ENCODE measurements at places on chromosomes 1 and 21.

DNA sequence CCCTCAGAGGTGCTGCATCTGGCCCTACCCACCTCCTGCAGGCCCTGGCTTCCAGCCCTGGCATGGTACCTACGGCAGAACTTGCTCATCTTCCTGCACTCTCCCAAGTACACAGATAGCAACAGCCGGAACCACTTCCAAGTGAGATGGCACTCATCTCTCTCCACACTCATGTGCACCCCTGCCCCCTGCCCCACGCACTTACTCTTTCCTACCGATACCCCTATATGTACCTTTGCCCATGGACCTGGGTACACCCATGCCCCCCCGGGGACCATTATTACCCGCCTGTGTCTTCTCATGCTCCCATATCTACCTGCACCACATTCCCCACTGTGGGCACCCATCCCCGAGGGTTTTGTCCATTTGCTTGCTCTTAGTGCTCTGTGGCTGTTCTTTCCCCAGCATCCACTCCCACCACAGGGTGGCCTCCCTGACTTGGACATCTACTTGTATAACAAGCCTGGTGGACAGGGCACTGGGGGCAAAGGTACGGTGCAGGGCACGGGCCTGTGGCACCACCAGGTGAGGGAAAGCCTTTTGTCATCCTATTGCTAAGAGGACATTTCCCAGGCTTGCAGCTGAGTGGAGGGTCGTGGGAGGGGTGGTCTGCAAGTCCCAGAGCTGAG is 14.7 kb downstream of the HYI start:
- DNase-seq, result no peak

DNA sequence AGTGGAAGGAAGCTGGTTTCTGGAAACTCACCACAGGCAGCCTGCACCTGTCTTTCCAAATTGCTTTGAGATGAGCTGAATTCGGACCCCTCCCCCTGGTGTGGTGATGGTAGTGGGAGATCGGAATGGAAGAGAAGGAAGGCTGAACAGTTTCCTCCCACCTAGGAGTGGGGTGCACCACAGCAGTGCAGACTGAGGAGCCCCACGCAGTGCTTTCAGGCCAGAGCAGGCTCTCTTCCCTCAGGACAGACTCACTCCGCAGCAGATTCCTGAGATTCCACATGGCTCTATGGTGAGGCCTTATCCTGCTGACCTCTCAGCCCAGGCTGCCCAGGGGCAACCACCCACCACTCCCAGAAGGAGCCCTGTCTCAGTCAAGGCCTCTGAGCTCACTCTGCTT is 80.9 kb downstream of the ATP1A1 start:
- no peak for DNase-seq

GRCh38 chr1:115453666-115454065 is 115.6 kb upstream of the NGF start:
- no peak for DNase-seq

- no peak for DNase-seq
Measured at GRCh38 chr1:16130827-16131226, 25.0 kb downstream of the EPHA2 start.

DNA sequence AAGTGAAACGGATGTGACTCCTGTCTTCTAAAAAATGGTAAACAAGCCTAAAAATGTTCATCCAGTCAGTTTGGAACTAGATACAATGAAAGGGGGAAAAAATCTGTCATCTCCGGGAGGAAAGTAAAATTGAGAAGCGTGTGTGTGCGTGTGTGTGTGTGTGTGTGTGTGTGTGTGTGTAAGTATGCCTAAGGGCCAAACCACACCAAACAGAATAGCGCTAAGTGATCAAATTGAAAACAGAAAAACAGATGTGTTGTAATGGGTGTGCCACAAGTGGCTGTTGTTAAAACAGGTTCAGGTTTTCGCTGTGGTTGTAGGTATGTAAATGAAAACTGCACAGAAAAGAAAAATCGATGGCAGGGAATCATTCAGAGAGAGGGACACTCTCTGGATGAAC is 106.7 kb downstream of the RNF220 start:
- DNase-seq, result no peak

GRCh38 chr1:118767971-118768370 is 220.2 kb downstream of the TBX15 start:
- DNase-seq, result no peak
